ENCODE measurements at places on chromosomes 4 and X. TPM values are rescaled to one million over a fixed set of nuclear protein-coding genes. Genes with fewer than 3 reads are reported as not detected.

- no peak for DNase-seq
These were observed 170.1 kb downstream of the WDFY3 start for GRCh38 chr4:84796394-84796793.

GRCh38 chr4:76687746-76688448 lies 210.0 kb downstream of the SOWAHB start:
- no peak for DNase-seq

DNA sequence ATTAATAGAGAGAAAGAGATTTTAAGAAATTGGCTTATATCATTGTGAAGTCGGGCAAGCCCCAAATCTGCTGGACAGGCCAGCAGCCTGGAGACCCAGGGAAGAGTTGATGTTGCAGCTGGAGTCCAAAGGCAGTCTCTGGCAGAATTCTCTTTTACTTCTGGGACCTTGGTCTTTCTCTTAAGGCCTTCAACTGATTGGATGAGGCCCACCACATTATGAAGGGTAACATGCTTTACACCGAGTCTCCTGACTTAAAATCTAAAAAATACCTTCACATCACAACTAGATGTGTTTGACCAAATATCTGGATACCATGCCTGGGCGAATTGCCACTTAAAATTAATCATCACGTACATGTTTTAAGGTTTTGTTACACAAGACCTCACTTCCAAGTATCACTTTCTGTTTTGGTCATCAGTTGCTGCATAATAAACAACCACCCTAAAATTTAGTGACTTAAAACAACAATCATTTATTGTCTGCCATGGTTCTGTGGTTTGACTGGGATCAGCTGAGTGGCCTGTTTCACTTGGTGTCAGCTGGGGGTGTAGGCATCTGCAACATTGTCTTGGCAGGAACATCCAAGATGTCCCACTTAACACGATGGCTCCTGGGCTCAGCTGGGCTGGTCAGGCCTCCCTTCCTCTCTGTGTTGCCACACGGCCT lies 3.4 kb downstream of the CD38 start:
- no peak for DNase-seq

GRCh38 chr4:129682586-129682985 lies 586.6 kb downstream of the C4orf33 start:
- DNase-seq: no peak

IL9R gene
- total RNA-seq: not detected

NOP14 gene
- 19.9 TPM for total RNA-seq

EDNRA gene
- 6.1 TPM for total RNA-seq

All from left ventricle myocardium superior (tissue), 1 donor.